Naive B cell (primary cell): ENCODE measurements at places on chromosomes 1 and 21. TPM values are rescaled to one million over a fixed set of nuclear protein-coding genes. Genes with fewer than 3 reads are reported as not detected.

Gene SPRR2G
- not detected for polyA plus RNA-seq

Gene CHIA
- not detected for polyA plus RNA-seq

Gene URB1
- polyA plus RNA-seq, result 2.9 TPM

Gene CBS
- polyA plus RNA-seq, result not detected

DNA sequence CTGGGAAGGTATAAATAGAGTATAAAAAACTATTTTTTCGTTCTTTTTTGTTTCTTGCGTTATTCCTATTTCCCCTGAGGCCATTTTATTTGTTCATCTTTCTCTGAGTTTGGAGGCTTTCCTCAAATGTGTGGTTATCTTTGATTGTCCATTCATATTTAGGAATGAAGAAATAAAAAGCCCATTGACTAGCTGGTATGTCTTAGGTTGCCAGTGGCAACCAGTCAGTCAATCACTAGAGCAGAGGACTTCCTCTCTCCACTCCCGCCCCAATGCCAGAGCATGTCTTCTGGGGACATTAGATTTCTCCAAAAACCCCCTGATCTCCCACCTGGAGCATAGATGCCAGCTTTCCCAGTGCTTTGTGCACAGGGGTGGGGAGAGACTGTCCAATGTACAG lies 20.7 kb upstream of the FOXE3 start:
- DNase-seq, result no peak

DNA sequence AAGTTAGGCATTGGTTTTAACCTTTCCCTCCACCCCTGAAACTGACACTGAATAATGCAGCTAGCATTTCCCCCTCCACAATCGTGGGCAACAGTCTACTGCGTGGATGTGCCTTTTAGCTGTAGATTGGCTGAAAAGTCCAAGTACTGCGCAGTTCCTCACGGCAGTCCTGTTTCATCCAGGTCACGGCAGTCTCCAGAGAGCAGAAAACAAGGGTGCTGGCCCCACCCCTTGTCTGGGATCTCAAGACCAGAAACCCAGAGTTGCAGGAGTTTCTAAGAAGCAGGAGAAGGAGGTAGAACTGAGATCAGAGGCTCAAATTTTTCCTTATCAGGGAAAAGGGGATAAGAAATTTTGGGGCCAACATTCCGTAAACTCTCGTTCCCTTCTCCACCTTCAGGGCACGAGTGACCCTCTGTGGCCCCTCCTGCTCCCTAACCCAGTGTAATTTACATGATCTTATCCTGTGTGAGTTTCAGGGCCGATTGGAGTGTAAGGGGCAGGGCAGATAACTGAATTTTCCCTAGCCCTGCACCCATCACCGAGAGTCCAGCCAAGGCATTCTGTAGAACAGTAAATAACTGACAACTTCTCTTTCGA lies 25.9 kb upstream of the PLA2G2C start:
- no peak for DNase-seq

DNA sequence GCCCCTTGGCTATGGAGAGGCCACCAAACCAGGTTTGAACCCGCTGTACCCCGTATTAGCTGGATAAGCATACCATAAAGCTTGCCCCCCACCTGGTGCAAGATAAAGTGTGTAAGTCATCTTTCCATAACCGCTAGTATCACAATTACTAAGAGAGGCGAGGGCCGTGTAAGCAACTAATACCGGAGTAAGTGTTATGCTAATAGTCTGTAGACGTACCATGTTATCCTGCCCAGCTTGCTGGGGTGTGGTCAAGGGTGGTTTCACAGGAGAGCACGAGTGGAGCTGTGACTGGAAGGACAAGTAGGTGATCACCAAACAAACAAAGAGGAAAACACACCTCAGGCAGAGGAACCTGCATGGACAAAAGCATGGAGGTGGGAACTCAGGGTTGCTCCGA lies 3.6 kb upstream of the TNFRSF1B start:
- DNase-seq, result no peak
